Activated CD4-positive, alpha-beta T cell treated with anti-CD3 and anti-CD28 coated beads for 24 hours (primary cell): ENCODE measurements at places on chromosomes 6 and 20.

DNA sequence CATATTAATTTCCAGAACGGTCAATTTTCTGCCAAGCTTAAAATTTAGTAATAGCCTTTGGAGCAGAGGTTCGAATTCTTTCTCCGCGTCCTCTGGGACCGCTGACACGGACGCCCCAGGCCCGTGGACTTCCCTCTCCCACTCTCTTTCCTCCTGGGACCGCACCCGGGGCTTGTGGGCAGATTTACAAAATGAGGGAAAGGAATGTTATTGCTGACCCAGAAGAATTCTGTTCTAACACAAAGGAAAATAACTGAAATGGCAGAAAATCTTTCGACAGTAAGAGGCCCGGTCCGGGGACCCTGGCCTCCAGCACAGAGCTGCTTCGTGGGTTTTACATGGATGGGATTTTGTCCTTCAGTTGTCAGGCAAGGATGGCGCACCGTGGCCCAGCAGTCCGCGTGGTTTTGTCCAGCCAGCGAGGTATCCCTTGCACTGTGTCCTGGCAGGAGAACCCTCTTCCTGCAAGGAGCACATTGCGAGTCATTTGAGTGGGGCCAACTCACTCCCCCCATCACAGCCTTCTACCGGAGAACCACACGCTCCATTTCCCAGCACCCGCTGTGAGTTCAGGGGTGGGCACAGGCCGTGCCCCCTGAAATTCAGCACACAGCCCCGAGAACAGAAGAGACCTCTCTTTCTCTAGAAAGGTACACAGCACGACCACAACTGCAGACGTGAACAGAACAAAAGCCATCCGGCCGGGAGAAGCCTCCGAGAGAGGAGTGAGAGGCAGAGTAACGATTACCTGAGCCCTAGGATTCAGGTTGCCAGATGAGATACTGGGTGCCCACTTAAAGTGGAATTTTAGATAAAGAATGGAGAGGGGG lies 106.0 kb upstream of the AFDN start:
- DNase-seq, result no peak

GRCh38 chr6:64590965-64591675 lies 955.5 kb downstream of the PHF3 start:
- DNase-seq, result no peak

DNA sequence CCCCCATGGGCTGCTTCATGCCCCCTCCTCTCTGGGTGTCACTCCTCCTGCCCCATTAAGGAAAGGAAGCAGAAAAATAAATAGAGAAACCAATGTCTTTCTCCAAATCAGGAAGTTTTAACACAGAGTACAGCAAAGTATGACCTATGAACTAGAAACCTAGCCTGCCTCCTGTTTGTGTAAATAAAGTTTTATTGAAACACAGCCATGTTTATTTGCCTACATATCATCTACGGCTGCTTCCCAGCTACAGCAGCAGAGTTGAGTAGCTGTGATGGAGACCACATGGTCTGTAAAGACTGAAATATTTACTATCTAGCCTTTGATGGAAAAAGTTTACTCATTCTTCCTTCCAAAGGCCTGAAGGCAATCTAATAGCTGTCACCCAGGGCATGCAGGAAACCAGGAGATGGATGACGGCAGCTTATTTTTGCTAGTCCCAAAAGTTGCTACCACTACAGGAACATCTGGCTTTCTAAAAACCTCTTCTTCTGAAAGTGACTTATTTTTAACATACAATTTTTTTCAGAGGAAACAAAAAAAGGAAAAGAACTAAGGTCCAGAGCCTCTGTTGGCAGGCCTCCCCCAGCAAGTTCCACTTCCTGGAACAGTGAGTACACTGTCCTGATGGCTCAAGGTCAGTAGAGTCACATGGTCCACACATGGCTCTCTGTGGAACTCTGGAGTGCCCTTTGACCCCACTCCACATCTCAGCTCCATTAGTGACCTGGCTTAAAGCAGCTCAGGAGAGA lies 287.8 kb downstream of the PTPRT start:
- DNase-seq, result no peak

DNA sequence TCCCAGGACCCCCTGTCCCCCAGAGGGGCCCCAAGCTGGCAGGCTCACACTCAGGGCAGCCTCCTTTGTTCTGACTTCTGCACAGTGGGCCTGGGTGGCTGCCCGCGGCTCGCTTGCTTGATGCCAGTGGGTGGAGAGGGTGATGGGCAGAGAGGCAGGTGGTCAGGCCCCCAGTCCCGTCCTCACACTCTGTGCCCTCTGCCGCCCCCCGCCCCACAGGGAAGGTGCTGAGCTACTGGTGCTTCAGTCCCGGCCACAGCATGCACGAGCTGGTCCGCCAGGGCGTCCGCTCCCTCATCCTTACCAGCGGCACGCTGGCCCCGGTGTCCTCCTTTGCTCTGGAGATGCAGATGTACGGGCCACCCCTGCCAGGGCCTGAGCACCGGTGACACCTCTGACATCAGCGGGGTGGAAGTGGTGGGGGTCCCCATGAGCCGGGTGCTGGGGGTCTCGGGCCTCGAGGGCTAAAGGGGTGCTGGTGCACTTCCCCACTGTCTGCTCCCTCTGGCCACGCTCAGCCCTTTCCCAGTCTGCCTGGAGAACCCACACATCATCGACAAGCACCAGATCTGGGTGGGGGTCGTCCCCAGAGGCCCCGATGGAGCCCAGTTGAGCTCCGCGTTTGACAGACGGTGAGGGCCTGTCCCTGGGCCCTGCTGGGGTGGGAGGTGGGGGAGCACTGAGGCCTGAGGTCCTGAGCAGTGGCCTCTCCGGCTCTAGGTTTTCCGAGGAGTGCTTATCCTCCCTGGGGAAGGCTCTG lies 8.9 kb upstream of the TNFRSF6B start:
- no peak for DNase-seq
